ENCODE measurements at places on chromosomes 6 and 20.

DNA sequence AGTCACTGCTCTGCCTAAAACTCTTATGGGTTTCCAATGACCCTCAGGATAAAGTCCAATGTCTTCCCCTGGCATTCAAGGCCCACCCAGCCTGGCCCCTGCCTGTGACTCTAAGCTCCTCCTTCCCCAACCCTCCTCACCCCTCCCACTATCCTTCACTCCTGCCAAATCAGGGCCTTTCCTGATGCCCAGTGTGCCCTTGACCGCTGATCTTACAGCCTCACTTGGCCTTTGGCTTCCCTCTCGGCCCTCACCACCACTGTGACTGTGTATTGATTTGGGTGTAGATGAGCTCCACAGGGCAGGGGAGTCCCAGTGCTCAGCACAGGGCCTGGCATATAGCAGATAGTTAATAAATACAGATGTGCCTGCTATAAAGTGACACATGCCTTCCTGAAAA is 115.7 kb downstream of the TOX2 start:
- DNase-seq, result no peak

GRCh38 chr6:6878887-6879585 is 228.7 kb upstream of the RREB1 start:
- no peak for DNase-seq

DNA sequence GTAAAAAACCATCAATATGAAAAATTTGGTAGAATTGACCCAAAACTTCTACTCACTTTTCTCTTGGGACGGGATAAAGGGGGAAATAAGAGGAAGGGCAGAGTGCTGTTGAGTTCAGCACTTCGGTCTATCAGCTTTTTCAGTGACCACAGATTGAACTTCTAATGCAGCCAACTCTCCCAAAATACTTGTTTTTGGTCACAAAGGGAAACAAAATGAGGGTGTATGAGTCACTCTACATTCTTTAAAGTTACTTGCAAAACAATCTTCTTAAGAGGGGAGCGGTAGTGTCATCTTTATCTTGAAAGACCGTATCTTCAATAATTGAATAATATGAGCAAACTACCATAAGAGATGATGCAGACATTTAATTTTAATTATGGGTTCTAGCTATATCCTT is 661.3 kb downstream of the CD109 start:
- DNase-seq, result no peak

GRCh38 chr6:24504287-24504648 is 9.5 kb downstream of the ALDH5A1 start:
- DNase-seq, result no peak

DNA sequence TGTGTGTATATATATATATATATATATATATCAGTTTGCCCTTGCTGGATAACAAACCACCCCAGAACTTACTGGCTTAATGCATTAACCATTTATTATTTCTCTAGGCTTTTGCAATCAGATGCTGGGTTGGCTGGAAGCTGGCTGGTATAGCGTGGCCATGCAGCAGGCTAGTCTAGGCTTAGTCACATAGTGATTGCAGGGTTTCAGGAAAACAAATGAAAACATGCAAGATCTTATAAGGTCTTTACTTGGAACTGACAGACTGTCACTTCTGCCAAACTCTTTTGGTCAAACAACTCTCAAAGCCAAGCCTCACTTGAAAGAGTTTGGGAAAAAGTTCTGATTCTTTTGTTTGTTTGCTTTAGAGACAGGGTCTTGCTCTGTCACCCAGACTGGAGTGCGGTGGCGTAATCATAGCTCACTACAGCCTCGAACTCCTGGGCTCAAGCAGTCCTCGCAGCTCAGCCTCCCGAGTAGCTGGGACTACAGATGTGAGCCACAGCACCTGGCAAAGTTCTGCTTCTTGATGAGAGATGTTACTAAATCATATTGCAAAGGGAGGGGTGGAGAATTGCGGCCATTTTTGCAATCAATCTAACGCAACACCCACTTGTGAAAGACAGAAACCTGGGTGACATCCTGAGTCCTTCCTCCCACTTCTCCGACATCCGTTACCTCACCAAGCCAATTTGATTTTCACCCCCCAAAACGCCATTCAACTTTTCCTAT is 74.6 kb upstream of the RNF24 start:
- no peak for DNase-seq

DNA sequence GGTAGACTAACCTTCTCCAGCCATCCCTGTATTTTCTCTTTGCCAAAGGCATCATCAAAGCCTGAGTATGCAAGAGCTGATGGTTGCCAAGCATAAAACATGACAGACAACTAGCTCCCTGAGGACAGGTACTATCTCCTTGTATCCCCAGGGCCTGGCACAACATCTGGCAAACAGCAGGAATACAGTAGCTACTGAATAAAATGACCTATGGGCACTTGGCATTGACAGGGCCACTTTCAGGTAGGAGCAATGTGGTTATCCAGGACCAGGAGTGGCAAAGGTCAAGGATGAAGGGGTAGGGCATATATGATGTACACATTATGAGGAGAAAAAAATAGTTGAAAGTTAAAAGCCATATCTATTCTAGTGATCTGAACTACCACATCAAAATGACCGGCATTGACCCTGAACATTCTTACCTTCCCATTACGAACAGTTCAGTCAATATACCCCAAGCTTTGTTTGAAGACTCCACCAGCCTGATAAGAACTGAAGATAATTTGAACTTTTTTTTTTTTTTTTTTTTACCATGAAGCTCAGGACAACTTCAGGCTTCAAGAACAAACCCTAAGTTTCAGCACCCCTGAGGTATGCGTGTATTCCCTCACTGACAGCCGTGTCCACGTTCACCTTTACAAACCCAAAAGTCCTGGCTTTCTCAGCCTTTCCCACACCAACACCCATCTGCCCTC is 12.3 kb downstream of the ABHD12 start:
- DNase-seq, result no peak

DNA sequence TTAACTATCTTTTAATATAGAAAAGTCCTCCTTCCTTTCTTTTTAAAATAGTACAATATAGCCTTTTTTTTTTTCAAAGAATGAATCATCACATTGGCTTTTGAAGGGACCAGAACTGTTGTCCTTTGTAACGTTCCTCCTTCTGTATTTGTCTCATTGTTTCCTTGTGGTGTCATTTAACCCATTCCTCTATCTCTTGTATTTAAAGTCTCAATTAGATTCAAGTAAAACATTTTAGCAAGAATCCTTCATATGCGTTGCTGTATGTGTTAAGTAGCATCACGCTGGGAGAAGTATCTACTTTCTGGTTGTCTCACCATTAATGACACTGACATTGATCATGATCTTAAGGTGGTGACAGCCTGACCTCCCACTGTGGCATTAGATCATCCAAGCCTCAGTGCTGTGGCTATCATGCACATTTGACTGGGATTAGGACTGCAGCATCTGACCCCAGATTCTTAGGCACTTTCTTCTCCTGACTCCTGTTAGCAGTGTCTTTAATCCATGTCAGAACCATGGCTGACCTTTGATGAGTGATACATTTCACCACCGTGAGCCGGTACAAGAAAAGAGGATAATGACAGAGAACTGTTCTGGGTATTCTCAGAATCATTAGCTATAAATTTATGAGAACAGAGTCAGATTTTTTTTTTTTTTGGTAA is 67.5 kb upstream of the TFB1M start:
- DNase-seq, result no peak

Measured in activated CD4-positive, CD25-positive, alpha-beta regulatory T cell (primary cell).